RPMI8226 (cell line): ENCODE measurements at places on chromosomes 2 and 18.

GRCh38 chr18:29457316-29457889, 1280.5 kb upstream of the CDH2 start:
- no peak for DNase-seq

GRCh38 chr2:171391532-171391931, 42.3 kb downstream of the METTL8 start:
- no peak for DNase-seq

DNA sequence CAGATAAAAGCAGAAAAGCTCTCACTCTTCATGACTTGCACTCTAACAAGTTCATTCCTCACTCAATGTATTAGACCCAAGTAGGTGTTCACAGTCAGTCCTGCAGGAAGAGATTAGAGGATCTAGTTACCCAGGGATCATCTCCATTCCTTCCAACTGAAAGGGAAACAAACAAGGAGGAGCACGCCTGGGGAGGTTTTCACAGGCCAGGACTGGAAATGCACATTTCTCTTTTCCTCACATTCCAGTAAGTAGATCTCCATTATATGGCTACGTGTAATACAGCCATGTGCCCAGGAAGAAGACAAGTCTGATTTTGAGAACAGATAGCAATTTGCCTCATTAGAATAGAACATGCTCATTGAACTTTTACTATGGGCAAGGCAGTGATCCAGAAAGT, 1132.2 kb upstream of the FAM98A start:
- DNase-seq: no peak

DNA sequence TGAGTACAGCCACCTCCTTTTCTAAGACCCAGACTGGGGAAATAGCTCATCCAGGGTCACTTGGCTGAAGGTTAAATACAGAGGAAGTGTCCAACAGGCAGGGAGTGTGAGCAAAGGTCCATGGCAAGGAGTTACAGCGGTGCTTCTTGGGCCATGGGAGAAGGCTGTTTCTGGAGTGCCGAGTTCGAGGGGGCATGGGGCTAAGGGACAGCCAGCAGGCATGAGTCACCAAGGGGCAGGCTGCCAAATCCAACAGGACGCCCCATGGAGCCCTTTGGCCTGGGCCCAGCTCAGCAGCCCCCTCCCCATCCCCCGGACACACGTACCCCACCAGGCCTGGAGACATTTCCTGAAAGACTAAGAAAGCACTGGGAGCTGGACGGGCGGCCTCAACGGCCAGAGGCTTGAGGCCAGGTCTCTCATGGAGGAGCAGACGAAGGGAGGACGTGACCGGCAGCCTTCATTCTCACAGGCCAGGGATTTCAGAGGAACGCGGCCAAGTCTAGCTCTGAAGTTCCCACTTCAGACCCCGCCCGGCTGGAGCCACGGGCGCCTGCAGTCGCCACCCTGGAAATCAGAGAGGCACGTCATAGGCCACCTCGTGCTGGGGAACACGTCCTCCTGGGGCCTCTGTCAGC, 160.4 kb downstream of the SMAD7 start:
- DNase-seq: no peak

- DNase-seq: peak; percentile 30
These were observed 1.1 kb downstream of the AFTPH start for GRCh38 chr2:64525317-64525613.

- DNase-seq: no peak
These were observed 73.1 kb downstream of the SKA1 start for GRCh38 chr18:50447952-50448351.

GRCh38 chr2:69926849-69927515, 12.1 kb downstream of the MXD1 start:
- no peak for DNase-seq
